Activated naive CD8-positive, alpha-beta T cell treated with anti-CD3 and anti-CD28 coated beads, Interleukin-2, amount 10 ng/mL, durations not matched to agents 7 days and 5 days (primary cell): ENCODE measurements at places on chromosomes 5 and 9.

- DNase-seq: no peak
Measured at GRCh38 chr5:173745123-173745522, 128.7 kb upstream of the BOD1 start.

DNA sequence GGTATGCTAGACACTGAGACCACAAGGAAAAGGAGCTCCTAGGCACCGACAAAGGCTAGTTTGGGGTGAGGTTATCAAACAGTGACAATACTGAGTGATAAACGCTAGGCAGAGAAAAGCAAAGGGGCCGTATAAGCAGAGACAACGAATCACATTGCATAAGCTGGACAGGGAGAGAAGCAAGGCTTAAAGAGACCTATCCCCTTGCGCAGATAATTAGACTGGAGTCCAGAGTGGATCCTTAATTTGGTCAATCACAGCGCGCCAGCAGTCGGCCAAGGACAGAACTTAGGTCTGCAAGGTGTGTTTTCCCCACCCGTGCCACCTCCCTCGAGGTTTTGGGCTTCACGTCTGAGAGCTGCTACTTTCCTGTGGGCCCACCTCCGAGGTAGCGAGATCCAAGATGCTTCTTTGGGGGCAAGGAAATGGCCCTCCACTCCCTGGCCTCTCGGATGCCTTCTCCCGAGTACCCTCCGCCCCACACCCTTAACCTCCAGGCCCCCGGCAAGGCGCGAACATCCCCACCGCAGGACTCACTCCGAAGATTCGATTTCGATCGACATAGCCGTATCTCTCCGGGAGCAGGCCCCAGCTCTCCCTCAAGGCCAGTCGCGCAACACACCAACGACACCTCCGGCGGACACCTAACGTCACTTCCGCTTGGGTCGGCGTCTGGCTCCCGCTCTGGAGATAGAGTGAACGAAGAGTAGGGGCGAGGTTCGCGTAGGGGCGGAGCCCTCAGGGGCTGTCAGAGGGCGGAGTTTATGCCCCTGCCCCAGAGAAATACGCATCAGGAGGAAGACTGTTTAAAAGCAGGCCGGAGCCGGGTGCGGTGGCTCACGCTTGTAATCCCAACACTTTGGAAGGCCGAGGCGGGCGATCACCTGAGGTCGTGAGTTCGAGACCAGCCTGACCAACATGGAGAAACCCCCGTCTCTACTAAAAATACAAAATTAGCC is at the start of gene SMU1:
TSS of gene SMU1 (minus strand) at position 629 of the 959 bp plus-strand sequence. CDS start at position 563, 66 bp downstream.
- peak; percentile 91 for DNase-seq

GRCh38 chr9:115146581-115147021 is 28.6 kb upstream of the TNC start:
- no peak for DNase-seq

- no peak for DNase-seq
Measured at GRCh38 chr9:38386319-38386895, 6.1 kb upstream of the ALDH1B1 start.

GRCh38 chr9:2126331-2126803 is 111.2 kb downstream of the SMARCA2 start:
- DNase-seq: no peak

DNA sequence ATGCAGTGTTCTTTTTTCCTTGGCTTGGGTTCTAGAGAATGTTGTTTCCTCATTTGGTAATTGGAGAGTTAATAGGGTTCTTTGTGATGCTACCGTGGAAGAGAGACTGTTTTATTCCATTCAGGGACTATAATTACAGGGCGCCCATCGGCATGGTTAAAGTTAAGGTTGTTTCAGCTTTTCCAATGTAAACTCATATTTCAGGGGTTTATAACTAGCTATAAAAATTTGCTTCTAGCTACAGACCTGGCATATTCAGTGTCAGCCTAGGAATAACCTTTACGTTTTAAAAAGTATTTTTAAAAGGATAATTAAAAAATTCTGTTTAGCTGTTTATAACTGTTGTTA is 99.1 kb downstream of the AOPEP start:
- no peak for DNase-seq

- no peak for DNase-seq
Measured at GRCh38 chr9:134177186-134177585, 12.8 kb upstream of the RNU6ATAC start.

- DNase-seq: no peak
Measured at GRCh38 chr5:173613433-173614159, 2.9 kb downstream of the BOD1 start.

- DNase-seq: no peak
Measured at GRCh38 chr9:80410106-80410505, 838.3 kb downstream of the TLE4 start.

DNA sequence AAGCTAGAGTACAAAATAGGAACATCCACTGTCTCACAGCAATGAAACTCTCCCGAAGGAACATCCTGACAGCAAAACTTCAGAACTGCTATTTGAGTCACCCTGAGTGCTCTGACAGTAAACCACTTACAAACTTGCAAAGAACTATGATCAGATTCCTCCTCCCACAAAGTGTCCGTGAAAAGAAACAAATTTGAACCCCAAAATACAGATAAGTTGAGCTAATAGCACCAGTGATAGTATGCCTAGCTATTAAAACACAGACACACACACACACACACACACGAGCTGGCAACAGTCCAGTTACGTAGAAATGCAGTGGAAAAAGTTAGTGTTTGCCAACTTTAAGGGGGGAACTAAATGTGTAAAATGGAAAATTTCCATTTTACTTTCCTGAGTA is 3.1 kb upstream of the GLIS3 start:
- DNase-seq: no peak

GRCh38 chr9:96720435-96720834 is 57.5 kb downstream of the ZNF510 start:
- DNase-seq: no peak
